ENCODE measurements at places on chromosomes 1 and 21.
A peak's percentile ranks its signal among the peaks of the same experiment; 100 is the strongest.

DNA sequence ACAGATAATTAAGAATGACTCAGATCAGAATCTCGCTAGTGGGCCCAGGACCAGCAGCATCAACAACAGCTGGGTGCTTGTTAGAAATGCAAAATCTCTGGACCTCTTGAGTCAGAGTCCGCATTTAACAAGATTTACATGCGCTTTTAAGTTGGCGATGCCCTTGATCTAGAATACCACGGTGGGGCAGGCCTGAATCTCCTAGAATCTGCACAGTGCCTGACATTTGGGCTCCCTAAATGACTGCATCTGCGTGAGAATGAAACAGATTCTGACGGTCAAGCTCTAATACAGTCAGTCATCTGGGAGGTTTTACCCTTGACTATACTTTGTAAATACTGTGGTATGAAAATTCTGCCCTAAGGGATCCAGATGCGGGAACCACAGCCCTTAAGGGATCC is 17.2 kb upstream of the RAB29 start:
- DNase-seq: no peak

DNA sequence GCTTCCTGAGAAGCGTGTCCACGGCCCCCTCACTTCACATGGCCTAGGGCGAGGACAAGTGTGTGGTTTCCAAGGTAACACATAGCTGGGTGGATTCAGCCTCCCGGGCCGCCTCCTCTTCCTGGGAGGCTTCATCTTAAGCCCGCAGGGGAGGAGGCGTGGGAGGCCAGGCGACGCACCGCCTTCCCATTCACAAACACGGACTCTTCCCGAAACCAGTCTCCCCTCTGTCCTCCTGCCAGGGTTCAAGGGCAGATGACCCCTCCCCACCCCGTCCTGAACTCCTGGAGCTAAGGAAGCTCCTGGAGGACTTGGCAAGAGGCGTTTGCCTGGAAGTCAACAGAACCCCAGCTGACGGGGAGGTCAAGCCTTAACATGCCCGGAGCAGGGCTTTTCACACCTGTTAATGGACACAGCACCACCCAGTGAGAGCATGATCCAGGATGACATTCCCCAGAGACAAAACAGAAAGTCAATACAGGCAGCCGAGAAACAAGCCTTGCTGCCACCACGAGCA is 56.7 kb downstream of the KCNN3 start:
- DNase-seq: no peak

- DNase-seq: no peak
Observed at GRCh38 chr1:12436817-12437599, 181.0 kb downstream of the DHRS3 start.

GRCh38 chr1:150548632-150549495 is at the start of gene ADAMTSL4:
ADAMTSL4 (plus strand) TSS chr1:150549408; CDS start chr1:150552289, 2,881 bp downstream.
- DNase-seq: no peak

- DNase-seq: no peak
Observed at GRCh38 chr1:62612770-62613169, 15.4 kb downstream of the ANGPTL3 start.

DNA sequence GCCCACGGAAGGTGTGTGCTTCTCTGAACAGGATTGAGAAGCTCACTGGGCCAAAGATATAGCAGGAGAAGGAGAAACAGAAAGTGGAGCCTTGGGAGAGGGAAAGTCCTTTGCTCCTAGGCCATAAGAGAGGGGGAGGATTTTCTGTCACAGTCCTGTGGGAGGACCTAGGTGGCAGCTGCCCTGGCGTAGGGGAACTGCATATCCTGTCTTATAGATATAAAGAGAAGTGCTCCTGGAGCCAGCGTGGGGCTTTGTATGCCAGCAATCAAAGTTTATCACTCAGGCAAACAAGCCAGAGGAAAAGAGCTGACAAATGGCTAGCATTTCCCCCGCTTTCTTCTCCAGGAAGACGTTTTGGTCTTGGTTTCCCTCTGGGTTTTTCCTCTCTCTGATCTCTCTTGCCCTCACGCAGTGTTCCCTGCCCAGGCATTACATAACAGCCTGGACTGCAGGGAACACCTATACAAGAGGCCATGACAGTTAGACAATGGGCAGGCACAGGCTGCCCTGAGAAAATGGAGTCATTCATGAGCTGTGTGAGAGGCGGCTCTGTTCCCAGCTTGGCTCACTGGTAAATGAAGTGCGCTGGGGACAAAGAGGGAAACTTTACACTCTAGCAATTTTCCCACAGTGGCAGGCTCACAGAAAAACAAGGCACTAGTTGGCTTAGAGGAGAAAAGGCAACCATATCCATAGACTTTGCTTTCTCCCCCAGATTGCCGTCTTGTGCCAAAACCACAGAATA is 52.5 kb upstream of the ZNF648 start:
- DNase-seq: no peak

- no peak for DNase-seq
Observed at GRCh38 chr1:211606332-211606913, 27.5 kb upstream of the SLC30A1 start.

- no peak for DNase-seq
Observed at GRCh38 chr1:6278263-6278662, 17.4 kb upstream of the GPR153 start.

DNA sequence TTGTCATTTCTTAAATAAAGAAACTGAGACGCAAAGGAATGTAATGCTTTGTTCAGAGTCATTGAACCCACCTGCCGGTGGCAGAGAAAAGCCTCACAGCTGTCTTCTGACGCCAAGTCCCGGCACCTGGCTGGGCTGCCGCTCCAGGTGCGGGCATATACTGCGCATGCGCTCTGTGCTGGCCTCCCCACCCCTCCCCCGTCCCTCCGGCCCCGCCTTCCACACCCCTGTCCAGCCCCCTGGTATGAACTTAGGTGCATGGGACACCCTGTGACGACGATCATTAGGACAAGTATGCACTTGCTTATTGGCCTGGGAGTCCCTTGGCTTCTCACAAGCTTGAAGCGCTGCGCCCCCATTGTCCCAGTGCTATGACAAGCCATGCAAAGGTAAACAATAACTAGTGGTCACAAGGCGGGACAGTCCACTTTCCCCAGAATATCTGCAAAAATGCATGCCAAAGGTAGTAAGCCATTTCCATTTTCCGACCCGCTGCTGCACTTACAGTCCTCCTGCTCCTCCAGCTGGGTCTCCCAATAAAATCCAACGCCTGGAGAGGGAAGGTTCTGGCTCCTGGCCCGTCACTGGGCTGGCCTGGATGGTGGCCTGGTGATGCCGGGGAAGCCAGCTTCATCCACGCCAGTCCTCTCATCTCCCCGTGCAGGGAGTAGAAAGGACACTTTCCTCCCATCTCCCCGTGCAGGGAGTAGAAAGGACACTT is 100.4 kb downstream of the PSMG1 start:
- no peak for DNase-seq

DNA sequence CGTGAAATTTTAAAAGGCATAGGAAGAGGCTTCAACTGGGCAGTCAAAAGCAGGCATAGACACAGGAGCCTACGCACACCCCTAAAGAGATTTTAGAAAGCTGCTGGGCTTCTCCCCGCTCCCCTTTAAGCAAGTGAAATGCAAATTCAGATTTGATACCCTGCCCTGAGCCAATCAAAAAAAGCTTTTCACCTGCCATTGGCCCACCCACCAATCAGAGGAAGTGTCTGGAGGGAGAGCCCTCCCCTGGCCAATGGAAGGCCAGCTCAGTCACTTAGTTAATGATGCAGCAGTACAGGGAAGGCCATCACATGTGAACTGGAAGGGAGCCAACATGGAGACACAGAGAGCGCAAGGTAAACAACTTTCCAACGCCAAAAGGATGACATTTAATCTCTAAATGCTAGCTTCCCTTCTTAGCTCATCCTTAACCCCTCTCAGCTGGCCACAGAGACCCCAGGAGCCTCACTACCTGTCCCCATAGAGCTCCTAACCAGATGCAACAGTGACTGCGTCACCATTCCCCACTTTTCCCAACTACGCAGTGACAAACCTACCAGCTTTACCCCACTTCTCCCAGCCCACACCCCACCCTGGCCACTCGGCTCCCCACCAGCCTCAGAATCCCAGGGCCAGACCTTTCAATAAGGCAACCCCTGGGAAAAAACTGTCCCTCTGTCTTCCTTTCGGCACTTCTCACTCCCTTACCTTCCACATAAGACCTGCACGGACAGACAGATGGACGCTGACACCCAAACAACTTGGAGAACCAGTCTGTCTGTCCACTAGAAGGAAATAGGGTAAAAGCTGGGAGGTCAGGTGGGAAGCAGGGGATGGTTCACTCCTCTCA is 71.0 kb downstream of the CD46 start:
- DNase-seq: peak; percentile 47

- DNase-seq: no peak
Observed at GRCh38 chr1:202498542-202498941, 150.0 kb downstream of the PPP1R12B start.

DNA sequence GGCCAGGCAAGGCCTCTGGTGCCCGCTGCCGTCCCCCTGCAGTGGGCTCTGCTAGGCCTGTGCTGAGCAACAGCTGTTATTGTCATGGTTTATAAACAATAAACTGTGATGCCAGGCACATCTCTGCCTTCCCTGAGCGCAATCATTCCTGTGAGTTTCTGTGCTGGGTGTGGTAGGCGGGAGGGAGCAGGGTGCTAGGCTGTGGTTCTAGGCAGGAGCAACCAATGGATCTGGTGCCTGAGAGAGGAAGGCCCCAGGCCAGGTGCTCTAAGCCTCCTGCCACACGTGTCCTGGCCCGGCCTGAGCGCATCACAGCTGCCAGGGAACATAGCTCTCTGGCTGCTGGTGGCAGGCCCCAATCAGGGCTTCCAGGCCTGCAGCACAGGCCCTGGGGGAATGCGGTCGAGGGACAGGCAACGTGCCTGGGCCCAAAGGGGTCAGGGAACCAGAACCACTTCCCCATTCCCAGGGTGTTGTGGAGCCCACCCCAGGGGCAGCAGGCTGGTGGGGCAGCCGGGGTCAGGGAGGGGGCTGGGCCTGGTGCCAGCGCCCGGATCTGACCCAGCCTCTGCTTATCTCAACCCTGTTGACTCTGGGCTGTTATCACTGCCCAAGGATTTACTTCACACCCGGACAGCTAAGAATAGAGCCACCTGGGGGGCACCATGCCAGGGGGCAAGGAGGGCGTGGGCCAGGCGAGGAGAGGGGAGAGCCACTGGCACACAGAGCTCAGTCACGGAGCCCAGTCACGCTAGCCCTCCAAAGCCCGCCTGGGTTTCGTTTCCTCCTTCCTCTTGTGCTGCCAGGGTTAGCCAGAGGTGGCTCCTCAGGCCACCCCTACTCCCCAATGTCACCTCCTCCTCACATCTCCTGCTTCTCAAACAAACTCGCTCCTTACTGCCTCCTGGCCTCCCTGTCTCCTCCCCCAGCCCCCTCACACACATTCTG is 11.5 kb downstream of the TRIM46 start:
- DNase-seq: no peak

DNA sequence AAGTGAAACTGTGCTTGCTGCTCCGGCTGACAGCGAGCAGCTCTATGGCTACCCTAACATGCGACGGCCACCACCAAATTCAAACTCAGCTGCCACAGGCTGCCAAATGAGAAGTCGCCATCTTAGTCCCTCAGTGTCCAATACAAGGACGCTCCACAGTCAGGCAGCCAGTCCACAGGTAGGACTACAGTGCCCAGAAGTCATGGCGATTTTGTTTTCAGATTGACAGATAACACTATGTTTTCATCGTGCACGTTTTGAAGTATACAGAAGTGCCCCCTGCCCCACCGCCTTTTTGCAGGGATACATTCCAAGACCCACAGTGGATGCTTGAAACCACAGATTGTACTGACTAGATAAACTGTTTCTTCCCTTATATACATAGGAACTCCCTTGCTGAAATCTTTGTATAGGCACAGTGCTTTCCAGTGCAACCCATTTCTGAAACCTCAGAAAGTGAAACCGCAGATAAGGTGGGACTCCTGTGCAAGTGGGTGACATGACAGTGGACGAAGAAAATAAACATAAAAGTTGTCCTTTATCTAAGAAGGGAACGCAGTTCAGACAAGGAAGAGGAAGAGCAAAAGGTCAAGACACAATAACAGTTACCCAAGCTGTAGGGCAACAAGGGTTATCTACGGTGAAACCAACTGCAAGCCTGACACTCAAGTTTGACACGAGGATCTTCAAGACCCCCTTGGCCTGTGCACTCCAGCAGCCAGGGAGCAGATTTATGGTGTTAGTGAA is 52.2 kb downstream of the STX6 start:
- no peak for DNase-seq

- peak; percentile 5 for DNase-seq
Observed at GRCh38 chr1:23098463-23099170, 70.0 kb downstream of the LUZP1 start.

GRCh38 chr21:35465741-35466140 is 416.6 kb upstream of the RUNX1 start:
- DNase-seq: no peak

- DNase-seq: no peak
Observed at GRCh38 chr21:37642493-37642892, 273.8 kb downstream of the KCNJ6 start.

GRCh38 chr1:199747984-199748383 is 279.5 kb upstream of the NR5A2 start:
- DNase-seq: no peak

- no peak for DNase-seq
Observed at GRCh38 chr1:70038025-70038424, 167.4 kb downstream of the LRRC40 start.

DNA sequence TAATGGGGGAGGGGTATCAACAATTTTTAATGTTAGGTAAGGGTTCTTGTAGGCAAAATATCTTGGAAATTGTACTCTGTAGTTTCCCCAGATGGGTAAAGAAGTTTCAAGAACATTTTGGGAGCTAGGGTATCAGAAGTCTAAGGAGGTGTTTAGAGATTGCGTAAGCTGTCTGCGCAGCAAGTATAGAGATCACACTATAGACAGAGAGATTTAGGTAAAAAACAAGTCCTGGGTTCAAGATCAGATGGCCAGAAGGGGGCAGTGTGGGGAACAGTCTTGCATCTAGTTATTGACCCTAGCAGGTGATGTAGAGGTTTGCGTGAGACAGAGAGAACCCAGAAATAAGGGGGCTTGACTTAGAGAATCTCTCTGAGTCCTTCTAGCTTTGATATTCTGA is 80.8 kb downstream of the S1PR1 start:
- no peak for DNase-seq

DNA sequence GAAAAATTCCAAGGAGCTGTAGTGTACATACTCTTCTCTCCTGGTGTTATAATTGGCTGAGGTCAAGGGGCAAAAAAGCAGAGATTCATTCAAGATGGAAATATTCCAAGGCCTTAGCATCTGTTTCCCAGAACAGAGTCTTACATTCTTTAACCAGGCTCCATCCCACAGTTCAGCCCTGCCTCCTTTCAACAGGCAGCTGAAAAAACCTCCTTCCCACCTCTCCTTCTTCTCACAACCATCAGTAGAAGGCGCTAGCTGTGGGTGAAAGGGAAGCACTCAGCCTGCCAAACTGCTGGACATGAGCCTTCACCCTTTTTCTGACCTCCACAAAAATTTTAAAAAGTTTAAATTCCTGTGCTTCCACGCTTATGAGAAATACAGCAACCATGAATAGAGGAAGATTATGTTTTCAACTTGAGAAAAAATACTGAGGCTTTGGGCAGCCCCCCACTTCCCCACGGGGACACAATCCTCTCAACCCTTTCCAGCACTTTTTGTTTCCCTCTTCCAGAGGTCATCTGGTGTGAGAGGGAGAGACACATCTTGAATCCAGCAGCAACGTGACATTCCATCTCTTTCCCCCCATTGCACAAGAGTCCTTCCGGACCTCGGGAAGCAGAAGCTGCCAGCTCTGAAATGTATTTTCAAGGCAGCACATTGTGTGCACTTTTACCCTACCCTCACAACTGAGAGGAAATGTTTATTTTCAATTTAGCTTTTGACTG is 43.2 kb upstream of the FMO2 start:
- DNase-seq: no peak

GRCh38 chr1:174797398-174797797 is 202.3 kb upstream of the CACYBP start:
- DNase-seq: no peak

GRCh38 chr1:43331688-43332087 is 5.9 kb upstream of the MPL start:
- no peak for DNase-seq

GRCh38 chr1:65067491-65068201 is 80.4 kb upstream of the AK4 start:
- DNase-seq: peak; percentile 29

Data from activated naive CD4-positive, alpha-beta T cell (primary cell).